ENCODE measurements at places on chromosomes 4 and X.

GRCh38 chr4:41757521-41758156, 9.1 kb upstream of the PHOX2B start:
- DNase-seq: peak; percentile 31

DNA sequence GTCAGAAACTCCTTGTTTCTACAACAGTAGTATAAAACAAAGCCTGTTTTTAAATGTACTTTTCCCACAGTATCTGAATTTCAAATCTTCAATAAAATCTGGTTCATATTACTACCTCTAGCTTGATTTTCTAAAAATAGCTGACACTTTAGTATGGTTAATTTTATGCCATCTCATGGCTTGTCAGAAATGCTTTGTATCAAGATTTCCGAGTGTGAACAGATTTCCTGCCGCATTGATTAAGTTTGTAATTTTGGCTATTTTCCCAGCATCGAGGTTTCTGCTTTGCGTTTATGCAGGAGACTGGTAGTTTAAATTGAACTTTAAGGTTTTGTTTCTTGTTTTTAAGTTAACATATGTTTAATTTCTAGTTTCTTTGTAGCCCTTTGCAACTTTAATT, 44.2 kb downstream of the CLCN3 start:
- no peak for DNase-seq

DNA sequence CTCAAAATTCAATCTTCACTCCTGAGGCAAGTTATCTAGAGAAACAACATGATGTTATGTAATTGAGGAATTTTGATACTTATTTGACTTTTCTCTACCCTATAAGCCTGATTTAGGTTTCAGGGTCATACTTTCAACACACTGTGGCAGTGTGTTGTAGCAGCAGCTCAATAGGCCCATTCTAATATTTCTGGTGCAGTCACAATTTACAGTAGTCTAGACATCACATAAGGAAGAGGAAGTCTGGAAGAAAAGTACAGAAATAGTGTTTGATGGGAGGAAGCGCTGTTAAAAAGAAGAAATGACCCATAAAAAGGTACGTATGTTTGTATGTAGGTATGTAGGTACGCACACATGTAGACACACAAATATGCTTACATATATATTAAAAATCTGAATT, 194.3 kb downstream of the ARHGAP24 start:
- peak; percentile 62 for DNase-seq

GRCh38 chrX:71657267-71657666, 10.1 kb upstream of the LOC101059915 start:
- DNase-seq: no peak

DNA sequence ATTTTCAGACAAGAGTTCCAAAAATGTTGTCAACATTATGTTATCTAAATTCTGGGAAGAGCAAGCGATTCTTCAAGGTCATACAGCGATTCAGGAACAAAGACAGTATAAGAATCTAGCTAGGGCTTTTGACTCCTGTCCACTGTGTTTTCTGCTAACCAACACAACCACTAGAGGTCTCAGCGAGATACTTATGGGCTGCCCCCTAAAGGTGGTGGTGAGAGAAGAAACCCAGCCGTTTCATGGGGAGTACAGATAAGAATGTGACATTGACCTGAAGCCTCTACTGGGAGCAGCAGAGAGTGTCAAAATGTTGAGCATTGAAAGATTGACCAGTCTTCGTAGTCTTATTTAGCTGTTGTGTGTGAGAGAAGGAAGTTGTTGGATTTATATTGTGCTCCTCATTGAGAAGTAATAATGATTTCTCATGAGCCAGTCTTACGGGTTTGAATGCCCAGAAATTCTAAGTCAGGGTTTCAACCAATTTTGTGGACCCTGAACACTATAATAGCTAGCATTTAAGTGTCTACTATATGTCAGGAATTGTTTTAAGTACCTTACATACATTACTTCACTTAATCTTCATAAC, 168.3 kb downstream of the SPRY1 start:
- peak; percentile 93 for DNase-seq

- no peak for DNase-seq
Measured at GRCh38 chr4:31467781-31468180, 747.6 kb downstream of the PCDH7 start.

DNA sequence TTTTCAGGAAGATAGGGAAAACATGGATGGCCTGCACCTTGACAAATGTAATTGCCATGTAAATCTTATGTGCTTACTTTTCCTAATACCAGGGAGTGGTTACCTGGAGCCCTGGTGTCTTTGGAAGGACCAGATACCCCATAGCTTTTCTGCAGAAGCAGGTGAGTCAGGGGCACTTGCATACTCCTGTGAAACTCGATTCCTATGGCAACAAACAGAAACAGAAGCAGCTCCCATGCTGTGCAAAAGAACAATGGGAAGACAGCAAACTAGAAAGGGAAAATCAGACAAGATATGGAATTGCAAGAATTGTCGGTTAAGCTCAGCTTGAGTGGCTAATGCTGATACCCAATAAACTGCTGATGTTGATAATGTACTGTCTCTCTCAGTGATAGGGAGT, 117.4 kb upstream of the AFF2 start:
- no peak for DNase-seq

DNA sequence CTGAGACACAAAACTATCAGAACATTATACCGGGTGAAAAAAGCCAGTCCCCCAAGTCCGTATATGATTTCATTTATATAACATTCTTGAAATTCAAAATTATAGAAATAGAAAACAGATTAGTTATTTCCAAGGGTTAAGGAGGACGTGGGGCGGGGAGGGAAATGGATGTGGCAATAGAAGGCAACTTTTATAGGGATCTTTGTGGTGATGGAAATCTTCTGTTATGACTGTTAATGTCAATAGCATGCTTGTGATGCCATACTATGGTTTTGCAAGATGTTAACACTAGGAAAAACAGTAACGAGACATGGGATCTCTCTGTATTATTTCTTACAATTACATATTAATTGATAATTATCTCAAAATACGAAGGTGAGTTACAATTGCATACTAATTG, 96.4 kb downstream of the LNX1 start:
- no peak for DNase-seq

GRCh38 chr4:23023121-23023520, 330.4 kb downstream of the GBA3 start:
- no peak for DNase-seq

DNA sequence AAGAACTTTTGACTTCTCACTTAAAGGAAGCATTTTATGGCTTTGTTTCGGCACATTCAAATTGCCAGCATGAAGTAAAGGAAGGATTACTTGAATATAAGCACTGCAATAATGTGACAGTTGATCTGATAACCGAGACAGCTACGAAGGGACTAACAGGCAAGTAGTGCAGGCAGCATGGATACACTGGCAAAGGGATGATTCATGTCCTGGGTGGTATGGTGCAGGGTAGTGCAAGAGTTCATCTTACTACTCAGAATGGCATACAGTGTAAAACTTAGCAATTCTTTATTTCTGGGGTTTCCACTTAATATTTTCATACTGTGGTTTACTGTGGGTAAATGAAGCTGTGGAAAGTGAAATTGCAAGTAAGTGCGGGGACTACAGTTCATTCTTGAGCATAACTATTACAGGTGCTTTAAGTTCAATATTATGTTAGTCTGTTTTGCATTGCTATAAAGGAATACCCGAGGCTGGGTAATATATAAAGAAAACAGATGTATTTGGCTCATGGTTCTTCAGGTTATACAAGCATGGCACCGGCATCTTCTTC, 611.8 kb downstream of the SPOCK3 start:
- no peak for DNase-seq
